ENCODE measurements at places on chromosomes 11 and 22.

DNA sequence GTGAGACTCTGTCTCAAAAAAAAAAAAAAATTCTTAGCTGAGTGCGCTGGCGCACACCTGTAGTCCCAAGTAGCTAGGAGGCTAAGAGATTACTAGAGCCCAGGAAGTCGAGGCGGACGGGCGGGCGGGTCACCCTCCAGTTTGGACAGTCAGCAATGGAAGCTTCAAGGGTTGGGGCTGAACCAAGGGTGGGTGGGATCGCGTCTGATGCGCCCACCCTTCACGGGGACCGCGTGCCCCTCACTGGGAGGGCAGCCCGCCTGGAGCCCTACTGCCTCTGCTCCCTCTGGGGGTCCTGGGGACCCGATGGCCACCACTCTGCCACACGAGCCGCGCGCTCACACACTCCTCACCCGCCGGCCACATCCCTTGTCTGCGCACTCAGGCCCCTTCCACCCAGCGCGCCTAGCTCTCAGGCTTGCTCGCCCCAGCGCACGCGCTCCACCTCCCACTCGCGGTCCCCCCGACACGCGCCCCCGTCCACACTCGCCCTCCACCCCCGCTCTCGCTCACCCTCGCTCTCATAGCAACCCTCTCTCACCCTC lies 494 bp downstream of the CHID1 start:
- DNase-seq: no peak

- no peak for DNase-seq
These were observed 13.4 kb upstream of the GLYAT start for GRCh38 chr11:58744988-58745704.

GRCh38 chr11:119460582-119460981 lies 37.6 kb upstream of the THY1 start:
- no peak for DNase-seq

GRCh38 chr11:67484847-67485311 lies 2.1 kb downstream of the AIP start:
- peak; percentile 70 for DNase-seq

DNA sequence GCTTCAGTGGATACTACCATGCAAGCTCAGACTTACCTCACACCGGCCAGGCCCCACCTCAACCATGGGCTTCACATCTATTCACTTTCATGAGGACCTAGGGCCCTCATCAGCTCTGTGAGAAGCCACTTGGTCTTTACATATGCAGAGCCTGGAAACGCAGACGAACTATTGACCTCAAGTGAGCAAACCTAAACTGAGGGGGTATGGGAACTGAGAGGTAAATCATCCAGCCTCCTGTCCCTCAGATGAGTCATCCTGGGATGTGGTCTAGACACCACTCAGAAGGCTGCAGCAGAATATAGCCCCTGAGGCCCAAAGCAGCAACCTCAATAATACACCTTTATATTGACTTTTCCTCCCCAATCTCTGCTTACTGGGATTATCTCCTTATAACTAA lies 578.0 kb downstream of the INSC start:
- no peak for DNase-seq

- no peak for DNase-seq
These were observed 306.6 kb upstream of the TENM4 start for GRCh38 chr11:79747406-79747805.

DNA sequence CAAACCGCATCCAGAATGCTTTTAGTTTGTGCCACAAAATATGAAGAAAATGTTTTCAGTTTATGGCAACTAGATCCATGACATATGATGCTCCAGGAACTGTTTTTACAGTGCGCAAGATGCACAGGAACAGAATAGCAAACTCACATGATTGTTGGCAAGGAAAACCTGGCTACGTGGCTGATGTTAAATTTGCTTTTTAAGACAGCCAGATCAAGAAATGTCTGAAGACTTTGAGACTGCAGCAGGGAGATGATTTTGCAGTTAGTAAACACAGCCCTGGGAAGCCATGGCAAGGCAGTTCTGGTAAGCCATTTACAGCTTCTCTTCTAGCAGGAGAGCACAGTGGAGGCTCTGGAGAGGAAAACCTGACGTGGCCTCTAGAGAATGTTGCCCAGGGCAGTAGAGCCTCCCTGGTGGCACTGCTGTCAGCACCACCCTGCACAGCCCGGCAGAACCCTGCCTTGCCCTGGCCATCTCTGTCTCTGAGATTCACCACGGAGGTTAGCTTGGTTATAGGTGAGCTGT lies 69.8 kb upstream of the TNRC6B start:
- peak; percentile 16 for DNase-seq

DNA sequence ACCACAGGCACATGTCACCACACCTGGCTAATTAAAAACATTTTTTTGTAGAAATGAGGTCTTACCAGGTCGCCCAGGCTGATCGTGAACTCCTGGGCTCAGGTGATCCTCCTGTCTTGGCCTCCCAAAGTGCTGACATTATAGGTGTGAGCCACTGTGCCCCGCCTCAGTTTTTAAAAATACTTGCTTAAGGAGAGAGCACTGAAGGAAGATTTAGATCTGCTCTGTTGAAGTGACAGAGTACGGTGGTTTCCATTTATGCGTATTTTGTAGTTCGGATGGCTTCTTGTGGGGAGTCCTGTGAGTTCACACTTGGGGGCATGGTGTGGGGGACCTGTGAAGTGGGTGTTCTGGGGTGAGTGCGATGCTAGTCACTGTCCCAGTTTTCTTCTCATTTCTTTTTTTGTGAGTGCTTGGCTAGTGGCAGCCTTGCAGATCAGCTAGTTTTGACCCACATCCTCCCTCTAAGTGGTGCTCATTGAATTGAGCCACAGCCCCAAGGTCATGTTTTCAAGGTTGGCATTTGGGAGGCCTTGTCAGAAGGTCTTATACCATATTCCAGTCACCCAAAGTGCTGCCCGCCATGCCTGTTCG lies 31.5 kb downstream of the PTPRJ start:
- DNase-seq: peak; percentile 26

GRCh38 chr11:27619763-27620335 lies 80.4 kb downstream of the BDNF start:
- no peak for DNase-seq

Measured in activated CD4-positive, alpha-beta T cell treated with anti-CD3 and anti-CD28 coated beads, Interleukin-2, amount 10 ng/mL, durations not matched to agents 7 days and 5 days (primary cell).